ENCODE measurements at places on chromosomes 3 and 15. TPM values are rescaled to one million over a fixed set of nuclear protein-coding genes. Genes with fewer than 3 reads are reported as not detected.

The ADAMTS17 gene
- total RNA-seq: 1.5 TPM

DNA sequence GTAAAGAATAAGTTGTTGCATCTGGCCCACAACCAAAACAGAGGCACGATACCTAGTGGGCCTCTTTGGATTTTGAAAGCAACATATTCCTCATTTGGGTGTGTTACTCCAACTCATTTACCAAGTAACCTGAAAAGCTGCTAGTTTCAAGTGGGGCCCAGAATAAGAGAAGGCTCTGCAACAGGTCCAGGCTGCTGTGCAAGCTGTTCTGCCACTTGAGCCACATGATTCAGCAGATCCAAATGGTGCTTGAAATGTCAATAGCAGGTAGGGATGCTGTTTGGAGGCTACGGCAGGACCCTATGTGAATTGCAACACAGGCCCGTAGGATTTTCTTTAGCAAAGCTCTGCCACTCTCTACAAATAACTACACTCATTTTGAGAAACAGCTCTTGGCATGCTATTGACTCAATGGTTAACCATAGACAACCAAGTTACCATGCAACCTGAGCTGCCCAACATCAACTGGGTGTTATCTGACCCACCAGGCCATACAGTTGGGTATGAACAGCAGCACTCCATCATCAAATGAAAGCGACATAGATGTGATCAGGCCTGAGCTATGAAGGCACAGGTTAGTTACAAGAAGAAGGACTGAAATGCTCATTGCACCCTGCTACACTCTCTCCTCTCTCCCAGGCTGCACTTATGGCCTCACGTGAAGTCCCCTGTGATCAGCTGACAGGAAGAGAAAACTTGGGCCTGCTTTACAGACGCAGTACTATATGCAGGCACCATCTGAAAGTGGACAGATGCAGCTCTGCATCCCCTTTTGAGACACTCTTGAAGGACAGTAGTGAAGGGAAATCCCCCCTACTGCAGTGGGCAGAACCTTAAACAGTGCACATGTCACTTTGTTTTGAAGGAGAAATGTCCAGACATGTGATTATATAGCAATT is 9.5 kb upstream of the MCF2L2 start:
- no peak for DNase-seq

DNA sequence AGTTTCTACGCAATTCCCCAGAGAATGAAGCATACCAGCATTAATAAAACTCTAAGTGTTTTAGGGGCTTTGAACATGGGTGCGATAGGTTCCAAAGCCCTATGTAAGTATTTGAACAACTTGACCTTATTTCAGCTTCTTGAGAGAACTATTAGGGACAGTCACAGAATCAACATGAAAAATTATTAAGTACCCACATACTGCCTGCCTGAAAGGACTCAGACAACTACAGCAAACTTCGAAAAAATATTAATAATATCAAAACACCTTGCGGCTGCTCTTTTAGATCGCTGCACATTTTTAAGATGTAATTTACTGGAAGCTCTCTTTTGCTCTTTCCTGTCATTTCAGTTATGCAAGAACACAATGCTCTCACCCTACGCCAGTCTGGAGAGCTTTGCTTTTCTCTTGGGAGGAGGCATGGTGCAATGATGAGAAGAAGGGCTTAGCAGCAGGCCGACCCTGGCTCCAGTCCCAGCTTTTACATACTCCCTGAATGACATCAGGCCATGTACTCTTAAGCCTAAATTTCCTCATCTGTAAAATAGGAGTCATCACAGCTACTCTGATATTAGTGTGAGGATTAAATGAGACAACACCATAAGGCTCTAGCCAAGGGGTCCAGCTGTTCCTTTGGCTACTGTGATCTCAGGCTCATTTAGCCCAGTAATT is 640.7 kb downstream of the FHIT start:
- DNase-seq: no peak

DNA sequence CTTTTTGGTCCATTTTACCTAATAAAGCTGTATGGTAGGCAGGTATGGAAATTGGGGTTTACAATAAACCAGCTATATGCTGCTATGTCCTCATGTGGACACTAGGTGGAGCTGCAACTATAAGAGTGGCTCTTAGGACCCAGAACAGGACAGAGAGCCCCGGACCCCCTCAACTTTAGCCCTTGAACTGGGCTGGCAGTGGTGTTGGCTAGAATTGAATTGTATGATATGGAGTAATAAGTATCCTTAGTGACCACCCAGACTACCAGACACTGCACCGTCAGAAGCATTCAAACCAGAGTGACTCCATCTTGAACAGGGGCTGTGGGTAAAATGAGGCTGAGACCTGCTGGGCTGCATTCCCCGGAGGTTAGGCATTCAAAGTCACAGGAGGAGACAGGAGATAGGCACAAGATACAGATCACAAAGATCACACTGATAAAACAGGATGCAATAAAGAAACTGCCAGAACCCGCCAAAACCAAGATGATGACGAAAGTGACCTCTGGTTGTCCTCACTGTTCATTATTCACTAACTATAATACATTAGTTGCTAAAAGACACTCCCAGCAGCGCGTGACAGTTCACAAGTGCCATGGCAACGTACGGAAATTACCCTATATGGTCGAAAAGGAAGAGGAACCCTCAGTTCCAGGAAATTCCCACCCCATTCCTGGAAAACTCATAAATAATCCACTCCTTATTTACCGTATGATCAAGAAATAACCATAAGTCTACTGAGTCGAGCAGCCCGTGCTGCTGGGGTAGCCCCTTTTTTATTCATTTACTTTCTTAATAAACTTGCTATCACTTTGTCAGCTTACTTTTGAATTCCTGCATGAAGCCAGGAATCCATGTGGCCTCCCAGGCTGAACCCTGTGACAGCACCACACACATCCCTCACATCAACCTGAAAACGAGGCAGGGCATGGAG is 68.7 kb upstream of the BLM start:
- peak; percentile 89 for DNase-seq

- DNase-seq: no peak
Measured at GRCh38 chr3:38755130-38755529, 60.9 kb downstream of the SCN10A start.

Data from activated CD8-positive, alpha-beta T cell treated with anti-CD3 and anti-CD28 coated beads for 36 hours (primary cell).